ENCODE measurements at places on chromosomes 6 and 20.

DNA sequence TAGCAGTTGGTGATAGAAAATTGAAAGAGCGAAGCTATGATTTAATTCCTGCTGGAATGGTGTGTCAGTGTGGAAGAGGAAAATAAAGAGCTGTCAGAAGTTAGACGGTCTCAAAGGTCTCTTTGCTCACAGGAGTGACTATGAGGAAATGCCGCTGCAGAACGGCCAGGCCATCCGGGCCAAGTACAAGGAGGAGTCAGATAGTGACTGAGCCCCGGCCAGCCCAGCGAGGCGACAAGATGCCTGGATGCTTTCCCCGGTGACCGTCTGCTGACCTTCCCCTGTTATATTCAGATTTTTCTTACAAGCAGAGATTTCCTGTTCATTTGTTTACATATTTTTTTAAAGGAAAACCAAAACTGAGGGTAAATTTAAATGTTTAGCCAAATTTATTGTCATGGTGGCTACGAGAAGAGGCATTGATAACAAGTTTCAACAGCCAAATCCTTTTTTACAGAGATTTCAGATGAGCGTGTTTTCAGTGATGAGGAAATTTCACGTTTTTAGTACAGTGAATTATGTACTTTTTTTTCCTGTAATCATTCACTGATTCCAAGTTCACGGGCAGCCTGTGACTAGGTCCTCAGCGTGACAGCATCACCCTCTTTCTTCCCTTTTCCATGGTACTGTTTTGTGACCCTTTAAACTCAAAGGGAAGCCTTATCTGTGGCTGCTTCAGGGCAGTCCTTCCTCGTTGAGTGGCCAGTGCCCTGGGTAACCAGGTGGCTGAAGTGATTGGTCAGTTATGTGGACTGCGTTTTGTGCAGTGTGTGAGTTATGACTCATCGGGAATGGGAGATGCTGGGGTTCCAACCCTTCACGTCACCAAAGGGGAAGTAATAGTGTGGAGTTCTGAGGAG is 12.6 kb downstream of the DYNLT1 start:
- peak; percentile 76 for DNase-seq

GRCh38 chr6:139474145-139475108 is 100.0 kb upstream of the CITED2 start:
- DNase-seq: no peak

DNA sequence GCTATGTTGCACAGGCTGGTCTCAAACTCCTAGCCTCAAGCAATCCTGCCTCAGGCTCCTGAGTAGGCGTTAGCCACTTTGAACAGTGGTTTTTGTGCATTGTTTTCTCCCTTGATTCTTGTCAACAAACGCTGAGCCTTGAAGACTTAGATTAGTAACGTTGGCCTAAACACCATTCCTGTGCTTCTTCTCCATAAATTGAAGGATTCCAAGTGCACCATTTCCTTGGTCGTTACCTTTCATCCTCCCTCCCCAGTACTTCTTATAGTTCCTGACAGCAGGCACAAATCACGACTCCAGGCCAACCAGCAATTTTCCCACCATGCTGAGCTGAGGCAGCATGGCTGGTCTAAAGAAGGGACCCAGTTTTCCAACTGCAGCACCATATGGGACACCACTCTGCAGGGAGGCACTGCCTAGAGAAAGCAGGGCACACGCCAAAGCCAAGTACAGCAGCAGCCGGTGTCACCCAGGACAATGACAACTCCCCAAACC is 8.9 kb downstream of the RPS10 start:
- no peak for DNase-seq

DNA sequence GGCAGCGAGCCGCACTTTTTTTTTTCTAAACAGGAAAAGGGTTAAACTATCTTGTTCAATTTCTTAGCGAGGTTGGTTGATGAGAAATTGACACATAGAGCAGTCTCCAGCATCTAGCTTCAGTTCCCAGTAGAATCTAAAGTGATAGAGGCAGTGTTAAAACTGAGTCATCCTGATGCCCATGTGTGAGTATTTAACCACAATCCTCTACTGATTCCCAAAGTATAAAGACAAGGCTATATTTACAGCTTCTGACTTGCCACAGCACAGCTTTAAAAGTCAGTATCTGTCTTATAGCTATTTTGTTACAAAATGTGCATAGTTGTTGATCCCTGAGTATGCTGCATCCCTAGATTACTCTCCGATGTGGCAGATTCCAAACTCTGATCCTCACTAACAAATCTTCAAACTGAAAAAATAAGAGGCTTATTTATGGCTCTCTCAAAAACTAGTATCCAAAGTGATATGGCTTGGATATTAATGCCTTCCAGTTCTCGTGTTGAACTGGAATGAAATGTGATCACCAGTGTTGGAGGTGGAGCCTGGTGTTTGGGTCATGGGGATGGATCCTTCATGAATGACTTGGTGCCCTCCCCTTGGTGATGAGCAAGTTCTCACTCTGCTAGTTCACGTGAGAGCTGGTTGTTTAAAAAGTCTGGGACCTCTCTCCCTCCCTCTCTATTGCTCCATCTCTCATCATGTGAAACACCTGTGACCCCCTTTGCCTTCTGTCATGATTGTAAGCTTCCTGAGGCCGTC is 13.1 kb upstream of the POPDC3 start:
- DNase-seq: no peak

- DNase-seq: no peak
Measured at GRCh38 chr6:91279740-91280493, 693.0 kb upstream of the MAP3K7 start.

- no peak for DNase-seq
Measured at GRCh38 chr6:37889051-37889450, 69.5 kb downstream of the ZFAND3 start.

DNA sequence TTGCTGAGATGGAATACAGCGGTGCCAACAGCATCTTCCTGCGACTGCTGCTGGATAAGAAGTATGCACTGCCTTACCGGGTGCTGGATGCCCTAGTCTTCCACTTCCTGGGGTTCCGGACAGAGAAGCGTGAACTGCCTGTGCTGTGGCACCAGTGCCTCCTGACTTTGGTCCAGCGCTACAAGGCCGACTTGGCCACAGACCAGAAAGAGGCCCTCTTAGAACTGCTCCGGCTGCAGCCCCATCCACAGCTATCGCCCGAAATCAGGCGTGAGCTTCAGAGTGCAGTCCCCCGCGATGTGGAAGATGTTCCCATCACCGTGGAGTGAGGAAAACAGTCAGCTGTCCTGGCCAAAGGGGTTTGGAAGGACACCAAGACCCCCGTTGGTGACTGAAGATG is 9.2 kb downstream of the CCND3 start:
- DNase-seq: no peak

- no peak for DNase-seq
Measured at GRCh38 chr20:11499101-11499634, 418.5 kb upstream of the BTBD3 start.

GRCh38 chr6:15926256-15926655 is 202.6 kb upstream of the MYLIP start:
- no peak for DNase-seq

- DNase-seq: no peak
Measured at GRCh38 chr20:57009355-57009754, 257.1 kb downstream of the BMP7 start.

DNA sequence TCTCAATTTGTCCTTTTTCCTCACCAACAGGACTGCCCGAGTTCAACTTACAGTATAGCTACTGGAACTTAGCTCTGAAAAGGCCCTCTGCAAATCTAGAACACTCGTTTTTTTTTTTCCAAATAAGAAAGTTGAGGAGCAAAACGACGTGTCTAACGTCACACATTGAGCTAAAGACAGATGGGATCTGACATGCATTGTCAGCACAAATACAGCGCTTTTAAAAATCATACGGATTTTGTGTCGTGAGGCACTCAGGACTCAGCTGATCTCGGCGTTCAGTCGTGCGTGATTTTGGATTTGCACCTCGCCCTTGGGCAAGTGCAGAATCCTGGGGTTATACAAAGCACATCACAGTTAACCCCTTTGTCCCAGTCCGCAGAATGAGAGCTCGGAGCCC is 94.7 kb upstream of the ZNF322 start:
- DNase-seq: no peak

GRCh38 chr6:26118999-26119398 is 31.8 kb downstream of the HFE start:
- peak; percentile 96 for DNase-seq

DNA sequence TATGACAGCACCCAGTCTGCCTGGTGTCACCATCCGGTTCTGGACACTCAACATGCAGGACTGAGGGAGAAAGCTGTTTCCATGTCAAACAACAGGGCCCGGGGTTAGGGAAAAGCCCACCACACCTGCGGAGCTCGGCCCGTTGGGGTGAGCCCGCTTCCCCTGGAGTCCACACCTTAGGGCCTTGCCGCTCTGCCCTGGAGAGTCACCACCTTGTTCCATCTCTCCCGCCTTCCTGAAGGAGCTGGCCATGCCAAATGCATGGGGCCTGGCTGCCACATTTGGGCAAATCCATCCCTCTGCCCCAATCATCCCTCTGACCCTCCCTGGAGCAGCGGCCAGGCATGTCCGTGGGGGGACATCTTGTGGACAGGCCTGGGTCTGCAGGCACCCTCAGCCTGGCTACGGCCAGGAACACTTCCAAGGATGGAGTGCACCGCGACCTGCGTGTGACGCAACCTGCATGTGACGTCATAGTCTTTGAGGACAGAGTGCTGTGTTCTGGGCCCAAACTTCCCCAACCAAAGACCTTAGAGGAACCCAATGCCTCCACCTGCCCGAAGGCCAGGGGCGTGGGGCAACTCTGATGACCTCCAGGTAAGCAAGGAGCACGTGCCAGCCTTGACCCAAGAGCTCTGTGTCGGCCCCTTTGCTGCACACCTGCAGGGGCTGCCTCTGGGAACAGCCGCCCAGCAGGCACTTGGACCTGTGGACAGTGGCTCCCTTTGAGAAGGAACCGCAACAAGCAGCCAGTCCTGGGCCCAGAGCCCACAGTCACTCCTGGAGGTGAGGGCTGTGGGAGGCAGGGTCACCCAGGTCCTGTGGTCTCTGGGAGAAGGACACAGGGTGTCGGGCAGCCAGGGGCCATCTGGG is 1.7 kb downstream of the CABLES2 start:
- DNase-seq: peak; percentile 50

- peak; percentile 90 for DNase-seq
Measured at GRCh38 chr6:41536795-41537758, 9.1 kb upstream of the FOXP4 start.

DNA sequence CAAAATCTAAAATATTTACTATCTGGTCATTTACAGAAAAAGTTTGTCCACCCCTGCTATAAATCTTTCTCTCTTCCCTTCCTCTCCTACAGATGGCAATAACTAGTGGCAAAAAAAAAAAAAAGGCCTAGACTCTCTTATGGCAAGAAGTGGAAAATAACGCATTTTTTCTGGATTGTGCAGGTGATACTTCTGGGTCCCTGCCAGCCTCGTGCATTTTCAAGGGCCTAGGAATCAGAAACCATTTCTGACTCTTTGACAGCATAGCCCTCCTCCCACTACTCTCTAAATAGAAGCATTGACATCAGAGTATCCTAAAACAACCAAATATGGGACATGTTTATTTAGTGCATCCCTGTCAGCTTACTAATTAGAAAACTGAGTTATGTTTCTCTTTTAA is 251.0 kb downstream of the KHDC1L start:
- peak; percentile 96 for DNase-seq

DNA sequence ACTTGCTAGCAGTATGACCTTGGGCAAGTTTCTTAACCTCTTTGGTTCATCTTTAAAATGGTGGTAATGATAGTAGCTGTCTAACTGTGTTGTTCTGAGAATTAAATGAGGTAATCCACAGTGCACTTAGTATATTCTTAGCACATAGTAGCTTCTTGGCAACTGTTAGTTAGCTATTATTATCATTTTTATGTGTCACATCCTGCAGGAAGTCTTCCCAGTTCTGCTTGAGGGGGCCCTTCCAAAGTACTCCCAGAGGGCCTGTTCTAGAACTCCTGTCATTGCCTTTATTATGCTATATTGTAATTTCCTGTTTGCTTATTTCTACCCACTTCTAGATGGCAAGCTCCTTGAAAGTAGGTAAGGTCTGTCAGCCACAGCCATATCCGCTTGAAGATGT is 30.6 kb downstream of the ANKS1A start:
- DNase-seq: no peak

DNA sequence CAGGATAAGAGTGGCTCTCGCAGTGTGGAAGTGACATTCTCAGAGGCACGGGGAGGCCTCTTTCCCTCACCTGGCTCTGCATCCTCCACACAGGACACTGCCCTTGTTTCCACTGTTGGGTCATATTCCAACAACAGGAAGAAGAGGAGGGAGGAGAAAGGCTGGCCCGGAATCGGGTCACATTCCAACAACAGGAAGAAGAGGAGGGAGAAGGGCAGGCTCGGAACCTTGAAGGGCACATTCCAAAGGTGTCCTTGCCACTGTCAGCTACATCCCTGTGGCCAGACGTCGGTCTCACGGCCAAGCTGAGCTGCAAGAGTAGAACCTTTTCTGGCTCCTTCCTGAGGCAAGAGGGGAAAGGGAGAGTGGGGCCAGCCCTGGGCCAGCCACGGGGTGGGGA is 25.4 kb downstream of the CHRNA4 start:
- no peak for DNase-seq

- DNase-seq: peak; percentile 40
Measured at GRCh38 chr6:34189806-34190503, 44.1 kb upstream of the GRM4 start.

- peak; percentile 86 for DNase-seq
Measured at GRCh38 chr6:12363651-12364381, 73.7 kb downstream of the EDN1 start.

GRCh38 chr20:58173930-58174707 is 54.3 kb downstream of the ANKRD60 start:
- DNase-seq: no peak

DNA sequence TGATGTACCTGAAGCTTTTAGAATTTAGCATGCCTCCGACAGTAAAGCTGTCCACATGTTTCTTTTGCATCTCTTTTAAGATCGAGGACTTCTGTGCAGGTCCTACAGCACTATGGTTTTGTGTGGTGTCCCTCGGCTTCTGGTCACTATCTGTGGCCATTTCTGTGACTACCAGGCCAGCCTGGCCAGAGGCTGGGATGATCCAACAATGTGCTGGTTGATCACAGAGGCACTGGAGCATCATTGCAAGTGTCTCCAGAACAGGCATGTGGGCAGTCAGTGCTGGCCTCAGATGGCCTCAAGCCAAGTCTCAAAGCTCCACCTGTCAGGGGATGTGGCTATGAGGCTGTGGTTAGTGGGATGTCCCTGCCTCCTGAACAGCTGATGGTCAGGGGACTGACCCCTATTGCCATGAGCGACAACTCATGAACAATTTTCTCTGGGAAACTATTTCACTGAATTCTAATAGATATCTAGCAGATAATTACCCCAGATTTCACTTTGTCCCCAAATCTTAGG is 136.6 kb downstream of the SYNDIG1 start:
- no peak for DNase-seq

DNA sequence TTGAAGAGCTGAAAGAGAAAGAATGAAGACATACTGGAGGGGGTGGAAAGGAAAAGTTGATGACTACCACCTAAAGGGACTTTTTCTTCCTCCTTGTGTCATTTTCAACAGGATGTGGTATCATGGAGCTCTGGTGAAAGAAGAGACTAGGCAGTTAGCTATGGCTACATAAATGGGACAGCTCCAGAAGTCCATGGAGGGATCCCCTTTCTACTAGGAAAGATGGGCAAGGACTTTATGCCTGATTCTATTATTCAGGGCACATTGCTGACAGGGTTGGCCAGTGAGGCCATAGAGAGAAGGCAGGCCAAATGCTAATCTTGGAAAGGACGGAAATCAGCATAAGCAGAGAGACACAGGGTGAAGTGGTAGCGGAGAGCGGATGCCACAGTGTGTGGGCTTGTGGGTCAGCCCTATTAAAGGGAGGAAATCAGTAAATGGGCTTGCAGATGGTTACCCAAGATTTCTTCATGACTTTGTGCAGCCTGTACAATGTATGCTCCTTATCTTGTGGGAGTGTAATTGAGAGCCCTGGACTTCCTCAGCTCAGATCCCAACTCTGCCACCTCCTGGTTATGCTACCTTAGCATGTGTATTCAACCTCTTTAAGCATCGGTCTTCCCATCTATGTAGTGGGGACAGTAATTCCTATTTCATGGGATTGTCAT is 77.4 kb upstream of the TMEM170B start:
- DNase-seq: peak; percentile 22

Data from DMS53 (cell line).